ENCODE measurements at places on chromosomes 7 and 10.
A peak's percentile ranks its signal among the peaks of the same experiment; 100 is the strongest.

DNA sequence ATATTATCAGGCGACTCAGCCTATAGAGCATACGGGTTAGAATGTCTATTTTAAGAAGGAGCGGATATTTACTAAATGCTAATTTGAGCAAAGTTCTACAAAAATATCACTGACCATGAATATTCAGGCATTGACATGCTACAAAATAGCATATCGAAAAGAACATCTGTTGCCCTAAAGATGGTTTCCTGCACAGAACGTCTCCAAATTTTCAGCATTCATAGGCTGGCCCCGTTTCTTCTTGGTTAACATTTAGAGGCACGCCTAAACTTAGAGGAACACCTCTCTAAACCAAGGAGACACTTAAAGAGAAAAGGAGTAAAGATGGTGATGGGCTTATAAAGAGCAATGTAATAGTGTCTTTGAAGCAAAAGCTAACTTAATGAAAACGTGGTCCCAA is 1.3 kb upstream of the MINPP1 start:
- no peak for DNase-seq

- no peak for DNase-seq
Measured at GRCh38 chr7:12250232-12250631, 39.1 kb downstream of the TMEM106B start.

- DNase-seq = no peak
Measured at GRCh38 chr10:102657451-102657850, 13.2 kb downstream of the TRIM8 start.

DNA sequence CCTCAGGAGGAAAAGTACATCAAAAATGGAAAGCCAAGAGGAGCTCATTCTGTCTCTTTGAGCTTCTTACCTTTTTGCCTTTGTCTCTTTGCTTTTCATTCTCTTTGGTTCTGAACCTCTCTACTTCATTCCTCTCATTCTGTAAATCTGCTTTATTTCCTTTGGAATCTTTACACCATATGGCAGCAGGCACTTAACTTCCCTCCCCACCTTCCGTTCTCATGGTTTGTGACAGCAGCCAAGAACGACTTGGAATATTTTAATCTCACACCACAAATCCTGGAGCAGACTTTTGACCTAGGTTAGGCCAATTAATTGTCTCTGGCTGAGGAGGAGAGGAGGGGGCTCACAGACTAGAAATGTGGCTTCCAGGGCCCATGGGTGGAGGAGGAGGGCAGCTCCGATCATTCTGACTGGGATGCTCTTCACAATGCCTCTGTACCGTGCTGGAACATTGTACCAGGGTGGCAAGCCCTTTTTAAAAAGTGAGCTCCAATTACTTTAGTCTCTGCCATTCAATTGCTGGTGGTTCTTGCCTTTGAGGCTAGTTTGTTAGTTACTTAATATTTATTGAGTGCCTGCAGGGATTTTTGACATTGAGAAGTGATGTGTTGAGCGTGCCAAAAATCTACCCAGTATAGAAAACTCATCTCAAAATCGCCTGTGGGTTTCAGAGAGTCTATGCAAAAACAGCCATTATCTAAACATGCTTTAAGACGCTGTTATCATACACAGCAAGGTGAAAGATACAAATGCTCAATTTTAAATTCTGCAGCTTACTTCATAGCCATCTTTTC is 386.6 kb downstream of the DPP6 start:
- DNase-seq = no peak

- no peak for DNase-seq
Measured at GRCh38 chr10:129279446-129280154, 187.4 kb upstream of the MGMT start.

DNA sequence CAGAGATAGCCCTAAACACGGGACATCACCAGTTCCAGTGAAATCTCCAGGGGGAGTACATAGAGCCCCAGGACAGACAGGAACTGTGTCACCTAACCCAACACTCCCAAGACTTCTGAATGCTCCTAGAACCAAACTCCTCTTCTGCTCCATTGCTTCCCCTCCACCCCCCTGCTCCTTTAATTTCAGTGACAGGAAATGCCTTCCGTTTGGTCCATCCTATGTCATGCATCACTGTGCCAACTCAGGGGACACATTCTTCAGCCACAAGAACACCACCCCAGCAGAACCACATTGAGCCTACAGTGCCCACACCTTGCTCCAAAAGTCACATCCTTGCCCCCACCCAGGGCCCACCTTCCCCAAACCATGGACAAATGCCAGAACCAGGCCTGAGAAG is 100.5 kb downstream of the KCNMA1 start:
- no peak for DNase-seq

DNA sequence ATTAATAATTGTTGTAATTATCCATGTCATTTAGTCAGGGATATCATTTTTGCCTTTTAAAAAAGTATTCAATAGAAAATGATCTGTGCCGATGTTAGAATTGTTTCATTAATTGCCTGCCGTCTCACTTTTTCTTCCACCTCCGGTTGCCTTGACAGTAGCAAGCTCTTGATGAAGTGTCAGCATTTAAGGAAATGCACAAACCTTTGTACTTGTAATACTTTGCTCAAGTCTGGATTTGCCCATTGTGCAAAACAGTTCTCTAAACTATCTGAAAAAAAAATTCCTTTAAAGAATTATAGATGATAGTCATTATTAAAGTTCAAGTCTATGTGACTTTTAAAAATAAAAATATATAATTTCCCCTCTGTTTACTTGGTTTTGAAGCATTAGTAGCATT is 619.7 kb downstream of the GATA3 start:
- no peak for DNase-seq

- DNase-seq = no peak
Measured at GRCh38 chr10:11013836-11014235, 3.8 kb upstream of the CELF2 start.

DNA sequence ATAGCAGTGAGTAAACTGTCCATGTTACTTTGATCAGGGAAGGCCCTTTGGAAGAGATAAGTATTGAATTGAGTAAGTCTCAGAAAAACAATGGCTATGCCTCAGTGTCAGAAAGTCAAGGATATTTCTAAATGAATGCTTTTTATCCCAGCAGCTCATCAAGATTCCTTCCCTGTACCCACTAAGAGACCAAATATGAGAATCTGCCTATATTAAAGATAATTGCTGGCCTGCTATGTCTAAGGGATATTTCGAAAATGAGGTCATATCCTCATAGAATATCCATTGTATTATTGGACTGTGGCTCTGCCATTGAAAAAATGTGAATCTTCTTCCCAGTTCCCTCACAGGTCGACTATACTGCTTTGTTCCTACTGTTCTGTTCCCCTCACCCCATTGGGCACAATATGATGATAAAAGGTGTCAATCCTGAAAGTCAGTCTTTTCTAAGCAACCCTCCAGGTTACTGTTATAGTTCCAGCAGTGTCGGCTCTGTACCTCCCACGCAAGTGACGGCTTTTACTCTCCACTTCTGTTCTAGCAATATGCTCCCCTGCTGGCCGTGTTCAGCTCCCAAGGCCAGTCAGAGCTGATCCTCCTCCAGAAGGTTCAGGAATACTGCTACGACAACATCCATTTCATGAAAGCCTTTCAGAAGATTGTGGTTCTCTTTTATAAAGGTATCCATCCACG is 51.7 kb downstream of the BZW2 start:
- no peak for DNase-seq

DNA sequence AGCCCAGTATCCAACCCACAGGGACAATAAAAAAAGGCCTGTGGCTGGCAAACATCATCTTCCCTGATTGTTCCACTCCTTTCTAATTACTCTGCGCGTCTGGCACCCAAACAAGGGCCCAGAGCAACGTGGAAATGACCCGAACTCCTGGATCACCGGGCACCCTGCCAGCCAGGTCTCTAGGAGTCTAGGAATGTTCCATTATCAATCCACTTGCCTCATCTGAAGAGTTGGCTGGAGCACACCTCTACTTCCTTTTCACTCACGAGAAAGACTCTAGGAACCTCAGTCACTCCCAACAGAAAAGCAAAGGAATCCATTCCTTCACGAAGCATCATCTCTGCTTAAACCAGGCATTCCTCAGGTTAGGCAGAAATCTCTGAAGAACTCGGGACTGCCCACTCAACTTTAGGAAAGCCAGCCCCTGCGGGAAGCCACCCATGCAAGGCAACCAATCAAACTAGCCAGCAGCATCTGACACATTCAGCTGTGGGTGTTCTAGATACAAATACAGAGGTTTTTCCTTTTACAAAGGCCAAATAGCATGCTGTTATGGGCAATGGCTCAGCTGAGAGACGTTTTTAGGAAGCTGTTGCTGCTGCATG is 37.7 kb downstream of the ATXN7L1 start:
- DNase-seq = peak; percentile 60

- peak; percentile 76 for DNase-seq
Measured at GRCh38 chr7:129163875-129164544, 19.5 kb downstream of the TSPAN33 start.

All from SK-N-SH (cell line).